CD4-positive, alpha-beta T cell treated with Interleukin-1 beta for 1 hour (primary cell): ENCODE measurements at places on chromosomes 12 and 14.

DNA sequence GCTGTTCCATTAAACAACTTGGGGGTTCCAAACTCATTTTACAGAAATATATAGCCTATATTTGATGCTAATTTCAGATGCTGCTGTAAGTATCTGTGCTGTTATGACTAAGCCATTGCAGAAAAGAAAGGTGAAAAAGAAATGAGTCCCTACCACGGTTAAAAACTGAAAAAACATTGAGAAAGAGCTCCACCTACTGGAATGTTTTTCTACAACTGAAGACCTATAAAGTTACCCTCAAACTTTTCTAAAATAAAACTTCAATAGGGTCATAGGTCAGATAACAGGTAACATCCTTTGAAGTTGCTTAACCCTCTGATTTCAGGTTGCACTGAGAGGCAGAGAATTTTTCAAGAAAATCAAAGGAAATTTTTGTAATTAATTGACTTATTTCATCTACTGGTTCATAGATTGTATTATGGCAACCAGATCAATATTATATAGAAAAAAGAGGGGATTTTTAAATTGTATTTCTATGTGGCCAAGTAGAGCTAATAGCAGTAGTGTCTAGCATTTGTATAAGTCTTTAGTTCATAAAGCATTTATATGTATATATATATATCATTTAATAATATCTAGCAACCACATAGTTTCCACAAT, 279.9 kb downstream of the RPS29 start:
- no peak for DNase-seq

- DNase-seq: no peak
Observed at GRCh38 chr14:104749111-104749649, 3.8 kb upstream of the SIVA1 start.

DNA sequence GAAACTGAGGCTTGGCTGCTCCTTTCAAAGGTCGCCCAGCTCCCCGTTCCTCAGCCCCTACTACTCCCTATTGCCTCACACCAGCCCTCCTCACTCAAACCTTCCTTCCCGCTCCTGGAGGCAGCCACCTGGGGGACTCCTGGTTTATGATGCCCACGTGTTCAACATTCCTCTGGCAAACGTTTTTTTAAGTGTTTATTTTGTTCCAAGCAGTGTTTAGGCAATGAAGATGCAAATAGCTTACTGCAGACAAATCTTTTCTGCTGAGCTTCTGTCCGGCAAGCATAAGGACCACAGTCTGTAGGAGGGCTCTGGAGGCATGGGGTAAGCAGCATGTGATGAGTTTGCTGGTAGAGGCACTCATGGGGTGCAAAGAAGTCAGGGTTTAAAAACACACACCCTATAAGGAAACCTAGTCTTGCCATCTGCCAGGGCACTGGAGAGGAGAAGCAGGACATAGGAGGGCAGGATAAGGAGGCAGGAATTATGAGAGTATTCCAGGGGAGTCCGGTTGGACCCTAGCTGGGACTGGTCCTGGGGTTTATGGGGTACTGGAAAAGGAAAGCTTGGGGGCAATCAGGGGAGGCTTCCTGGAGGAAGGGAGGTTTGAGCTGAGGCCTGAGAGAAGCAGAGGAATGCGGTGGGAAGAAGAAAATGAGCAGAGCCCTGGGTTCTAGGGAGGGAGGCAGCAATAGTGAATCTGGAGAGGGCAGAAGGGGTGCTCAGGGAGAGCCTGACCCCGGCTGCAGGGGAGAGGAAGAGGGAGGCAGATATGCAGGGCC, 123.3 kb downstream of the NCOR2 start:
- DNase-seq: no peak

GRCh38 chr12:104012331-104012730, 37.7 kb downstream of the GLT8D2 start:
- DNase-seq: no peak

DNA sequence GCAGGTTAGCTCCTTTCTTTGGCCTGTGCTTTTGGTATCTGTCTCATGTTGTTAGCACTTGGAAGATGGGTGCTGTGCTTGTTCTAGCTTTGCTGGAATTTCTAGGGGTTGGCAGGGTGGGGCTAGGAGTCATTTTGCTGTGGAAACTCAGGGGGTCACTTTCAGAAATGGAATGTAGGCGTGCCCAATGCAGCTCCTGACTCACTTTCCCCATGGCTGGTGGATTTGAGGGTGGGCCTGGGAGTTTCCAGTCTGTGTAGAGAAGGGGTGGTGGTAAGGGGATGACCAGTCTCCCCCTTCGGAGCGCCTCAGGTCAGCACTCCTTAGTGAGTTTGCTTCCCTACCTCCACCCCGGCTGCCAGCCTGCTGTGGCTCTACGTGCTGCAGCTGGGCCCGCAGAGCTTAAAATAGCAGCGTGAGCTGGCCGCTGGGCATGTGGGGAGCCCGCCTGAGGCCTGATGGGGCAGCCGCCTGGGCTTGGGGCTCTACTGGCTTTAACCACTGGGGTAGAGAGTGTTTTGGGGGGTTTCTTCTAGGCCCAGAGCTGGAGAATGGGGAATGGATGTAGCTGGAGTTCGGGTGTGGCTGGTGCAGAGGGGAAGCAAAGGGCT, 108.2 kb downstream of the TSPAN9 start:
- no peak for DNase-seq

DNA sequence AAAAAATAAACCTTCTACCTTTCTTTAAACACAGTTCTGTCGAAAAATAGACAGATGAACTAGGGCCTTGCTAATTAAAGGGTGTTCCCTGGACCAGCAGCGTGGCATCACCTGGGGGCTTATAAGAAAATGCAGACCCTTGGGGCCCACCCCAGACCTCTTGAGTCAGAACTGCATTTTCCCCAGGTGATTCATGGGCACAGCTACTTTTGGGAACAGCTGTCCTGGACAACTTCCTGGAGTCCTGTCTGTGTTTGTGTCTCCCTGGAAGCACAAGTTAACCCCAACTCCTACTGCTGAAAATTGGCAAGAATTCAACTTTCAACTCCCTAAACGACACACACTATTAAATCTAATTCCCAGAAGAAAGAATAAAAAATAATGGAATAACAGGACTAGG, 17.8 kb downstream of the FBLN5 start:
- DNase-seq: no peak

GRCh38 chr12:88952562-88952942, 372.3 kb upstream of the KITLG start:
- no peak for DNase-seq

DNA sequence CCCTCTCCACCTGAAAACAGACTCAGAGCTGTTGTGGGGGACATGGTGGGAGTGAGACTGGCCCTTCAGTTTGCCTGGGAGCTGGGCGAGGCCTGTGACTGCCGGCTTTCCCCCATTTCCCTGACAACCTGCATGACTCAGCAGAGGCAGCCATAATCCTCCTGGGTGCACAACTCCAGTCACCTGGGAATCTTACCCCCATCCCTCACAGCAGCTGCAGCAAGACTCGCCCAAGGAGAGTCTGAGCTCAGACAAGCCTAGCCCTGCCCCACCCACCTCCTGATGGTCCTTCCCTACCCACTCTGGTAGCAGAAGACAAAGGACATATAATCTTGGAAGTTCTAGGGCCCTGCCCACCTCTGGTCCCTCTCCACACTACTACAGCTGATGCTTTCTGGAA, 207.3 kb upstream of the ARID2 start:
- no peak for DNase-seq

DNA sequence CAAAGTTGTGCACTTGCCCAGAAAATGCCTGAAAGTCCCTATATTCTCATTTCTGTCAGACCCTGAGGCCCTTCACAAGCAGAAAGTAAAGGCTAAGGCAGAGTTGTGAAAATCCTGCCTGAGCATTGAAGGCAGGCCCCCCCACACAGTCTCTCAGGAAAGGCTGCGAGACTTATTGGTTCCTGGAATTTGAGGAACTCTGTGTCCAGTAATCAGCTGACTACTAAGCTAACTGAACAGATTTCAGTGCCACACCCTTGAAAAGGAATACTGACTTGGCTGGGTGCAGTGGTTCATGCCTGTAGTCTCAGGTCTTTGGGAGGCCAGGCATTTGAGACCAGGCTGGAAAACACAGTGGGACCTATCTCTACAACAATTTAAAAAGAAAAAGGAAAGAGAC, 21.1 kb upstream of the PPP2R5E start:
- DNase-seq: no peak

DNA sequence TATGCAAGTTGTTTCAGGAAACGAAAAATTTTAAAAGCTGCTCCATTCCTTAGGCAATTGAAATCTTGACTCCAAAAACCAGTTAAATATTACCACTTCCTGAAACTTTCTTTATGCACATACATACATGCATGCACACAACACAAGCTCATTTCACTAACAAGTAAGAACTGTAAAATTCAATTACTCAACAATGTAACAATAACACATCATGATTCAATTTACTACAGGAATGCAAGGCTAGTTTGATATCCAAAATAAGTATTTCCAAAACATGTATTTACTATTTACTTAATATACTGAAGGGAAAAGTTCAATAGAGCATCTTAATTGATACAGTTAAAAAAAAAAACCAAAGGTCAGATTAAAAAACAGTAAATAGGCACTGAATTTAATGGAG, 19.6 kb downstream of the NAP1L1 start:
- DNase-seq: no peak

GRCh38 chr12:66255737-66256136, 46.6 kb upstream of the HELB start:
- no peak for DNase-seq

DNA sequence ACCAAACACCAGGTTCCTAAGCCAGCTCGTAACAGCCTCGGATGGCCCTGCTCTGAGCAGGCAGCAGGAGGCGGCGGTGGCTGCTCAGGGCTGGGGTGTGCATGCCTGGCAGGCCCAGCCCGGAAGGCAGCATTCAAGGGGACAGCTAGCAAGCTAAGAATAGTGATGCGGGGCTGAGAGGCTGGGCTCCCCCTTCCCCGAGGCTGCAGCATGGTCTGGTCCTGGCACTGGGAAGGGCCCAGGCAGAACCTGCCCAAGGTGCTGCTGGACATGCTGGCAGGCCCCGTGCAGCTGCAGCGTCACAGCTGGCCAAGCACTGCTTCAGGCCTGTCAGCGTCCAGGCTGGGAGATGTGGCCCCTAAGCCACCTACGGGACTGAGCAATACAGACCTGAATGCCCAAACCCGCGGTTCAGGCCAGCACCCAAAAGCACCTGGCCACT, 26.4 kb upstream of the NUDT14 start:
- no peak for DNase-seq

- no peak for DNase-seq
Observed at GRCh38 chr12:46693034-46693433, 132.8 kb downstream of the SLC38A4 start.
